ENCODE measurements at places on chromosomes 7 and 10.

DNA sequence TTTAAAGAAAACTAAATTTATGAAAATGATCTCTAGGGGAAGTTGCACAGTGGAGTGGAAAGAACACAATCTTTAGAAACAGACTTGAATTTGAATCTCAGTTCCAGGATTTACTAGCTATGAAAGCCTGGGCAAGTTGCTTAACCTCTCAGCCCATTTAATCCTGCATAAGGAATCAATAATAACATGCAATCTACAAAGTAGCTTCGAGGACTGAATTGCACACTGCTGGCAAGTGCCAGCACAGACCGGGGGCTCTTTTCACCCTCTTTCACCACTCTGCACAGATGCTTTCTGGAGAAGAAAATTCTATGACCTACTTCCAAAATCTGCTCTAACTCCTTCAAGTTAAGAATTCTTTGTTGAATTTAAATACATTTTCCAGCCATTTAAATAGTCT, 63.4 kb upstream of the ANK3 start:
- no peak for DNase-seq

DNA sequence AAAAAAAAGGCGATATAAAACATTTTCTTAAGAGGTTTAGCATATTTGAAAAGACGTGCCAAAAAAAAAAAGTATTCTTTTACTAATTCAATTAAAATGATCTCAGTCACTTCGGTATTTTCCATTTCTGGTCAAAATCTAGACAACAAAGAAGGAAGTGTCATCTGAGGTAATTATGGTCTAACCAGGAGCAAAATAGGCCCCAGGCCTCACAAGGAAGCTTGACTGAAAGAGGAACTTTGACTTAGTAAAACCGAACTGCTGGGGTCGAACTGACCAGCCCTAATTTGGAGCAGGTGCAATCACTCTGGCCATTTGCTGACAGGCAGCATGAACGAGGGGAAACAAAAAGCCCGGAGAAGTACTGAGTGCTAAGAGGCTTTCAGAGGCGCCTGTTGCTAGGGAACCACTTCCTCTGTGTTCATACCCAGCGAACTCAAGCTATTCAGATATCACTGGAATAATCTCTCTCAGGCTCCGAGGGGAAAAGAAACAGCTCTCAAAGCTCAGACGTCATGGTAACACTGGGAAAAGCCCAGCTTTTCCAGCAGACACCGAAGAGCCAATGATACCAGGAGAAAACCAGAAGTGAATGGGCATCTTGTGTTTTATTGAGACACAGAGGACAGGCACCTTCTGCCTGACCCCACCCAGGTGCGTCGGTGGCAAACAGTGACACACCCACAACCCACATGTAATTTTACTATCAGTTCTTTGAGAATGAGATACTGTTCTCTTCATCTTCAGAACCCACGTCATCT, 126.5 kb downstream of the FAM107B start:
- DNase-seq, result peak; percentile 81

- DNase-seq, result peak; percentile 47
Measured at GRCh38 chr10:91378061-91378460, 32.1 kb upstream of the HECTD2 start.

GRCh38 chr7:150402671-150403321, 23.7 kb downstream of the ZNF775 start:
- DNase-seq, result no peak

GRCh38 chr7:44073664-44074348, 8.4 kb upstream of the PGAM2 start:
- DNase-seq, result peak; percentile 89

GRCh38 chr7:69204943-69205342, 393.3 kb upstream of the AUTS2 start:
- no peak for DNase-seq

DNA sequence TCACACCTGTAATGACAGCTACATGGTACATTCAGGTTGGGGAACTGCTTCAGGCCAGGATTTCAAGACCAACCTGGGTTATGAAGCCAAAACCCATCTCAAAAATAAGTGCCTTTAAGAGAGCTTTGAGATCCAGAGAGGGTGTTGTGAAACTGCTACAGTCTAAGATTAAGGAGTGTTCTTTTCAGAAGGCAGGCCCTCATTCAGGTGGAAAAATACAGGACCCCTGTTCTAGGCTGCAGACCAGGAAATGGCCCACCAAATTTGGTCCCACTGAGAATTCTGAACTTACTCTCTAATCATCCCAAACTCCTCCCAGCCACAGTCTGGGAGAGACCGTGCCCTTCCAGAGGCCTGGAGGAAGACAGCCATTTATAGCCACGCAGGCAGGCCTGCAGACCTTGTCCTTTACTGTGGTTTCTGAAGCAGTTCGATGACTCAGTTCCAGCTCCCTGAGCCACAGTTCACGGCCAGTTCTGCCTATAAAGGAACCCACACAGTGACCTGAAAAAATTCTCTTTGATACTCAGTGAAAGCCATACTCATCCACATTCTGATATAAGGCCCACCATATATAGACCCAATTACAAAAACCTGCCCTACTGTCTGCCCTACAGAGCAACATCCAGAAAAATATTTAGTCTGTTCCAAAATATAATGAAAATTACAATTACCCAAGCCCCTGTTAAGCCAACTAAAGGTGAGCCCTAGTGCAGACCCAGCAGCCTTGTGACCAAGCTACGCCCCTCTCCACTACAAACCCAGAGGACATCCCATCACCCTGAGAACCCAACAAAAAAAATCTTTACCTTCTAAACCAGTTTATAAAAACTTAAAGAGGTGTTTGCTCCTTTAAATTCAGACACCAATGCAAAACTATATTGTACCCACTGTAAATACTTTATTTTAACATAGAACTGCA, 21.2 kb downstream of the ZNF680 start:
- DNase-seq, result peak; percentile 8

GRCh38 chr10:101346177-101346576, 7.8 kb upstream of the BTRC start:
- DNase-seq, result no peak

Data from activated CD8-positive, alpha-beta T cell treated with anti-CD3 and anti-CD28 coated beads for 36 hours (primary cell).